ENCODE measurements at places on chromosomes 3 and 15. TPM values are rescaled to one million over a fixed set of nuclear protein-coding genes. Genes with fewer than 3 reads are reported as not detected.

CDC25A gene
- polyA plus RNA-seq: 0.57 TPM

OR5K2 gene
- not detected for polyA plus RNA-seq

SLC28A1 gene
- 1.9 TPM for polyA plus RNA-seq

CYFIP1 gene
- 7.6 TPM for polyA plus RNA-seq

All from heart left ventricle (tissue), 16 donors.